ENCODE measurements at places on chromosomes 5 and 9. TPM values are rescaled to one million over a fixed set of nuclear protein-coding genes. Genes with fewer than 3 reads are reported as not detected.

DNA sequence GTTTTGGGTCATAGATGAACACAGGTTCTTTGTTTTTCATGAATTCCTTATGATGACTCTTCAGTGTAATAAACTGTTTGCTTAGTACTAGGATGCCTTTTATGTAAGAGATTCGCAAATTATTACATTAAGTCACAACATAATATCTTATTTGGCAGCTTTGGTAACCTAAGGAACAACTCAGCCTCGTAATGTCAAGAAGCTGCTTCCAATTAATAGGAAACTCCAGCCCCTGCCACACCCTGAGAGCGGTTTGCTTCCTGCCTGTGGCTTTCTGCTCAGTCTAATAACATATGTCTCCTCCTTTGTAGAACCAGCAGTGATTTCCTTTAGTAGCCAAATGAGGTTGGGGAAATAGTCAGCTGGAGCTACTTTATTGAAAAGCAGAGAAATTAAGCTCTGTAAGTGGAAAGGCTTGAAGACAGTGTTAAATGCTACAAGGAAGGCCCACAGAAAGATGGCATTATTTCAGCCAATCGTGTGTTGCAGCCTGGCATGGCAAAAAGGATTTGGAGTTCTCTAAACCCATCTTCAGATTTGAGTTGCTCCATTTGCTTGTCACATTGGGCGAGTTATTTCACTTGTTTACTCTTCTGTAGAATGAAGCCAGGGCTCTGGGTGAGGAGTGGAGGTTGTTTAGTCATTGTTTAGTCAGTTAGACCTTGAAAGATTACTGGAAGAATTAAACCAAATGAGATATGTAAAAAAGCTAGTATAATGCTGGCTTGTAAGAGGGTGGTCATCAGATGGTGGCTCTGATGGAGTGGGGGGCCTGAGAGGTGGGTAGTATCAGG lies 54.1 kb downstream of the MTAP start:
- peak; percentile 29 for DNase-seq

GRCh38 chr9:37784291-37784615 lies 611 bp downstream of the EXOSC3 start:
- DNase-seq, result no peak

GRCh38 chr5:148511810-148512347 lies 128.1 kb downstream of the FBXO38 start:
- no peak for DNase-seq

GRCh38 chr9:34185778-34186551 lies 7.1 kb downstream of the UBAP1 start:
- DNase-seq, result peak; percentile 11

GRCh38 chr5:159095151-159095721 lies 4.5 kb downstream of the EBF1 start:
- no peak for DNase-seq

DNA sequence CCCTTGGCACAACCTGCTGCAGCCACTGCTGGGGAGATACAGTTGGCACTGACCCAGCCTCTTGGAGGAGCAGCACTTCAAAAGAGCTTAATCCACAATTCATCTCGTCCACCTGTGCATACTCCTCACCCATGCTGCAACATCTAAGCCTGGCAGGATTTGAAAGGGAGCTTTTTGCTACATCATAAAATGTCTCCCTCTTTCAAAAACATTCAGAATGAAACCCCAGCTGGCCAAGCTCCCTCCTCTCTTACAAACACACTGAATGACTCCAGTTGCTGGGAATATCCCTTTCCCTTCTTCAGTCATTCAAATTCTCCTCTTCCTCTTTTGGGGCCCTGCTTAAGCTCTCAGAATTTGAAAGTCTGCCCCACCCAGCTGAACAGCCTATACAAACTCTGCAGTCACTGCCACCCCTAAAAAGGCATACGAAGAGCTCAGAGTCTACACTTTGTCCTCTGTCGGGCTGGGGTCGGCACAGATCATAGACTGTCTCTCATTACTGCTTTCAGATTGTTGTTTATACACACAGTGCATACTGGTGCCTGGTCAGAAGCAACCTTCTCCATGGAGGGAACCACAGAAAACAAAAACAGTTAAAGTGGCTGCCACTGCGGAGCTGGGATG lies 8.8 kb upstream of the C5orf15 start:
- no peak for DNase-seq

GRCh38 chr9:124098141-124098905 lies 86.8 kb downstream of the LHX2 start:
- no peak for DNase-seq

GRCh38 chr9:116763770-116764169 lies 76.7 kb downstream of the TRIM32 start:
- no peak for DNase-seq

GRCh38 chr9:91720751-91721705 lies 229.0 kb downstream of the ROR2 start:
- DNase-seq, result no peak

DNA sequence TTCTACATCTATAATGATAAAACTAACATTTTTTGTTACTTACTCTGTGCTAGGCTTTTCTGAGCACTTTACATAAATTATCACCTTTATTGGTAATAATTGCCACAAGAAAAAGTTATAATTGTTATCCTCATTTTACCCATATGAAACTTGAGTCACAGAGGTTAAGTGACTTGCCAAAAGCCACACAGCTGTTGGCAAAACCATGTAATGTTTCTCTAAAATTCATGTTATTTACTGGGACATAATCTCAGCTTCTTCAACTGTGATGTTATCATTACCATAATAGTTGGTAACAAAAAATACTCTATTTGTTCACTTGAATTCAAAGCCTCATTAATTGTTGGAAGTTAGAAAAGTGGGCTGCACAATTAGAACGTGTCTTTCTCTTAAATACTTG lies 437.3 kb downstream of the BRINP1 start:
- DNase-seq, result no peak

GRCh38 chr9:35790385-35791296 lies 750 bp upstream of the NPR2 start:
- peak; percentile 94 for DNase-seq

- no peak for DNase-seq
Measured at GRCh38 chr5:1874771-1875220, 7.9 kb downstream of the IRX4 start.

- no peak for DNase-seq
Measured at GRCh38 chr5:171858303-171858702, 72.7 kb downstream of the SMIM23 start.

- no peak for DNase-seq
Measured at GRCh38 chr5:179331591-179332375, 13.5 kb downstream of the ADAMTS2 start.

The BAAT gene
- not detected for total RNA-seq

The DENND4C gene
- 116 TPM for total RNA-seq

The SLC2A6 gene
- 1.8 TPM for total RNA-seq

The CORO2A gene
- total RNA-seq, result 2.3 TPM

The TLX3 gene
- total RNA-seq, result not detected

The C9orf153 gene
- total RNA-seq, result 0.79 TPM

The RAD50 gene
- 30.8 TPM for total RNA-seq

Data from skin of body (tissue), 3 donors.